ENCODE measurements at places on chromosomes 1 and 21. TPM values are rescaled to one million over a fixed set of nuclear protein-coding genes. Genes with fewer than 3 reads are reported as not detected.

DNA sequence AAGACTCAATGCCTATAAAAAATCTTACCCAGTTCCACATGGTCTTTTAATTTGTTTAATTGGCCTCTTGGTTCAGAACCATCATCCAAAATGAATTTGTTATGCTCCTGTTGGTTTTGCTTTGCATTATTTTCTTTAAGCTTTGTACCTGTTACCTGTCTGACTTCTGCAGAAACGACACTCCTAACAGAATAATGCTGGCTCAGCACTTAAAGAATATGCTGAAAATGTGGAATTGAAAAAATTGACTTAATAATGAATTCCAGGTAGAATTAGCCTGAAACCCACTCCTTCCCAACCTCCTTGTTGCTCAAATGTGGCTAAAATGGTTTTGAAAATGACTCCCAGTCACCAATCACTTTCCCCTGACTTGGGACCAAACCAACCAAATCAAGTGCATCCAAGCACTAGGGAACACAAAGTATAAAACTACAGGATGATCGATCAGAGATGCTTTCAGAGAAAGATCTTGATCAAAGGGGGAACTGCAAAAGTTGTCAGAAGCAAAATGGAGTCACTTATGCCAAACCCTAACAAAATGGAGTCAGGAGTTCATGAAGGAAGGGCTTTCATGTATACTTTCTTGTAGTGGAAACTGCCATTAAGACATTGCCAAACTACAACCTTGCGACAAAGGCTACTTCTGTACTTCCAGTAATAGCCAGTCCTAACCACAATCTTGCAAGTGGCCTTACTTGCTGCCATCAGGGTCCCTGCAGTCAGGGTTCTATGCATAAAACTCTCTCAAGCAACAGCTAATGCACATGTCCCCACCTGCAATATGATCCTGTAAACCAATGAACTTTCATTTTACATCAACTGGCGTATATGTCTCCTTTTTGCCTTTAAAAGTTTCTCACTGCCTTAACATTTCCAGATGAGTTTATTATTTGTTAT, 5.4 kb downstream of the GBP7 start:
- H3K4me1 ChIP-seq = no peaks in the 10 kb centered on the region
- no peaks in the 10 kb centered on the region for H3K27me3 ChIP-seq
- H3K36me3 ChIP-seq = no peaks in the 10 kb centered on the region

- peaks cover 21% of the 10 kb centered on the region for H3K4me1 ChIP-seq
These were observed 1.2 kb downstream of the HPDL start for GRCh38 chr1:45327644-45328515.

GRCh38 chr1:20426371-20426770, 59.6 kb downstream of the CAMK2N1 start:
- DNase-seq = no peak
- H3K4me1 ChIP-seq = no peaks in the 10 kb centered on the region
- H3K27me3 ChIP-seq = no peaks in the 10 kb centered on the region
- no peaks in the 10 kb centered on the region for H3K36me3 ChIP-seq

- H3K27me3 ChIP-seq = no peaks in the 10 kb centered on the region
- no peak for DNase-seq
- H3K36me3 ChIP-seq = peaks cover 37% of the 10 kb centered on the region
- no peak overlapping the region for H3K4me3 ChIP-seq
- H3K27ac ChIP-seq = peak overlapping the region; percentile 85
- H3K4me1 ChIP-seq = no peaks in the 10 kb centered on the region
These were observed 4.3 kb downstream of the ADAMTSL4 start for GRCh38 chr1:150553392-150554085.

GRCh38 chr21:46142582-46143473, 12.6 kb downstream of the FTCD start:
- H3K4me3 ChIP-seq = no peak overlapping the region
- no peaks in the 10 kb centered on the region for H3K36me3 ChIP-seq
- H3K27ac ChIP-seq = no peak overlapping the region
- no peaks in the 10 kb centered on the region for H3K4me1 ChIP-seq

GRCh38 chr1:244603498-244603897, 49.4 kb upstream of the DESI2 start:
- no peaks in the 10 kb centered on the region for H3K36me3 ChIP-seq
- no peaks in the 10 kb centered on the region for H3K27me3 ChIP-seq
- H3K27ac ChIP-seq = no peak overlapping the region
- no peak overlapping the region for H3K4me3 ChIP-seq

- no peak for DNase-seq
- no peak overlapping the region for H3K27ac ChIP-seq
- no peak overlapping the region for H3K4me3 ChIP-seq
- no peaks in the 10 kb centered on the region for H3K27me3 ChIP-seq
- H3K36me3 ChIP-seq = peaks cover 9% of the 10 kb centered on the region
These were observed 7.2 kb upstream of the WARS2 start for GRCh38 chr1:119147661-119148090.

- H3K4me1 ChIP-seq = no peaks in the 10 kb centered on the region
- no peak for DNase-seq
- no peaks in the 10 kb centered on the region for H3K36me3 ChIP-seq
These were observed 120.2 kb downstream of the DMRTB1 start for GRCh38 chr1:53579221-53580008.

GRCh38 chr1:152954436-152954835, 7.4 kb downstream of the SPRR5 start:
- H3K4me1 ChIP-seq = no peaks in the 10 kb centered on the region
- no peak for DNase-seq
- H3K4me3 ChIP-seq = no peak overlapping the region
- no peaks in the 10 kb centered on the region for H3K27me3 ChIP-seq
- H3K36me3 ChIP-seq = no peaks in the 10 kb centered on the region

GRCh38 chr1:5526822-5527551, 465.2 kb downstream of the NPHP4 start:
- DNase-seq = peak; percentile 50
- H3K27me3 ChIP-seq = no peaks in the 10 kb centered on the region

DNA sequence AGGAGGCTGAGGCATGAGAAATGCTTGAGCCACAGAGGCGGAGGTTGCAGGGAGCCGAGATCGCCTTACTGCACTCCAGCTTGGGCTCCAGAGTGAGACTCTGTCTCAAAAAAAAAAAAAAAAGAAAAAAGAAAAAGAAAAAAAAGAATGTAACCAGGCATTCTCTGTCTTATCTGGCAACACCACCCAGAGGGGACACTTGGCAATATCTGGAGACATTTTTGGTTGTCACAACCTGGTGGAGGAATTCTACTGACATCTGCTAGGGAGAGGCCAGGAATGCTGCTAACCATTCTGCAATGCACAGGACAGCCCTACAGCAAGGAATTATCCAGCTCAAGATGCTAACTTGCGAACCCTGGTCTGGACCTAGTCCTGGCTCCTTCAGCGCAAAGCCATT, 2.3 kb upstream of the CNR2 start:
- H3K36me3 ChIP-seq = no peaks in the 10 kb centered on the region
- H3K4me3 ChIP-seq = no peak overlapping the region
- DNase-seq = no peak
- H3K27me3 ChIP-seq = no peaks in the 10 kb centered on the region
- H3K27ac ChIP-seq = no peak overlapping the region
- H3K4me1 ChIP-seq = peaks cover 8% of the 10 kb centered on the region

GRCh38 chr1:209647156-209647555, 5.1 kb downstream of the LAMB3 start:
- no peaks in the 10 kb centered on the region for H3K27me3 ChIP-seq
- no peak overlapping the region for H3K4me3 ChIP-seq
- H3K36me3 ChIP-seq = no peaks in the 10 kb centered on the region
- DNase-seq = no peak
- peaks cover 94% of the 10 kb centered on the region for H3K4me1 ChIP-seq
- peak overlapping the region; percentile 33 for H3K27ac ChIP-seq

- DNase-seq = no peak
- H3K4me3 ChIP-seq = no peak overlapping the region
- no peaks in the 10 kb centered on the region for H3K36me3 ChIP-seq
- no peaks in the 10 kb centered on the region for H3K4me1 ChIP-seq
- H3K27ac ChIP-seq = no peak overlapping the region
- no peaks in the 10 kb centered on the region for H3K27me3 ChIP-seq
These were observed 101.8 kb downstream of the PTGS2 start for GRCh38 chr1:186578325-186579016.

- H3K27ac ChIP-seq = no peak overlapping the region
- no peak for DNase-seq
These were observed 3.2 kb downstream of the DAP3 start for GRCh38 chr1:155691992-155692528.

DNA sequence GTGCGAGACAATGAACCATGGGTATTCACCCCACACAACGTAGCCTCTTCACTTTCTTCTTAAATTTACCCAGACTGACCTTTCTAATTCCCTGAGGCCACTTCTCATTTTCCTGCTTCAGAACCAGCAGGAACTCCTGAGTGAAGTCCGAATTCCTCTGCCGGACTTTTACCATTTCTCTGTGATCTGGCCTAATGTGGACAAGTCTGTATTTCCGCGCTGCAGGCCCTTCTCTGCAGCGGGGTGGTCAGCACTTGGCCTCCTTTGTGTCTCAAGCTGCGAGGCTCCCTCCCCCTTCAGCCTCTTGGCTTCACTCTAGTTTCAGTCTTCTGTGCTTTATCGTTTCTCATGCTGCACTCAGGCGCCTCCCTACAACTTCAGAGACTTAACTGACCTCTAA, 9.4 kb upstream of the CTBS start:
- DNase-seq = no peak
- H3K4me1 ChIP-seq = no peaks in the 10 kb centered on the region
- no peaks in the 10 kb centered on the region for H3K27me3 ChIP-seq
- H3K27ac ChIP-seq = no peak overlapping the region
- no peaks in the 10 kb centered on the region for H3K36me3 ChIP-seq

DNA sequence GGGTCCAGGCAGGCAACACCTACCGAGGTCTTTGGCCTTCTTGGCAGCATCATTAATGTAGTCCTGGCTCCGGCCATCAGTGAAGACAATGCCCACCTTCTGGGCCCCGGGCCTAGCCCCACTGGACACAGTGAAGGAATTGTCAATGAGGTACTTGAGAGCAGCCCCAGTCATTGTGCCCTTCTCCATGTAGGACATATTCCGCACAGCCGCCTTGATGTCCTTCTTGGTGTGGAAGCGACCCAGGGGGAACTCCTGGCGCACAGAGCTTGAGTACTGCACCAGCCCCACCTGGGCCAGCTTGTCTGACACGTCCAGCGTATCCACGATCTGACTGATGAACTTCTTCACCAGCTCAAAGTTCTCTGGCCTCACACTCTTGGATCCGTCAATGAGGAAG, 7.5 kb downstream of the MATN1 start:
- H3K4me3 ChIP-seq = no peak overlapping the region
- DNase-seq = no peak

Gene FABP3
- 3,527 TPM for total RNA-seq

Gene PEX11B
- total RNA-seq = 21.2 TPM

Gene CR1L
- total RNA-seq = not detected

Gene LCE2A
- not detected for total RNA-seq

Gene OR2L3
- not detected for total RNA-seq

Gene CRABP2
- total RNA-seq = 2.5 TPM

Gene KDF1
- total RNA-seq = 0.86 TPM

Gene KHDC4
- 13.4 TPM for total RNA-seq

Gene TFF2
- total RNA-seq = not detected

Gene MEF2D
- 104 TPM for total RNA-seq
